ENCODE measurements at places on chromosomes 1 and 21.

DNA sequence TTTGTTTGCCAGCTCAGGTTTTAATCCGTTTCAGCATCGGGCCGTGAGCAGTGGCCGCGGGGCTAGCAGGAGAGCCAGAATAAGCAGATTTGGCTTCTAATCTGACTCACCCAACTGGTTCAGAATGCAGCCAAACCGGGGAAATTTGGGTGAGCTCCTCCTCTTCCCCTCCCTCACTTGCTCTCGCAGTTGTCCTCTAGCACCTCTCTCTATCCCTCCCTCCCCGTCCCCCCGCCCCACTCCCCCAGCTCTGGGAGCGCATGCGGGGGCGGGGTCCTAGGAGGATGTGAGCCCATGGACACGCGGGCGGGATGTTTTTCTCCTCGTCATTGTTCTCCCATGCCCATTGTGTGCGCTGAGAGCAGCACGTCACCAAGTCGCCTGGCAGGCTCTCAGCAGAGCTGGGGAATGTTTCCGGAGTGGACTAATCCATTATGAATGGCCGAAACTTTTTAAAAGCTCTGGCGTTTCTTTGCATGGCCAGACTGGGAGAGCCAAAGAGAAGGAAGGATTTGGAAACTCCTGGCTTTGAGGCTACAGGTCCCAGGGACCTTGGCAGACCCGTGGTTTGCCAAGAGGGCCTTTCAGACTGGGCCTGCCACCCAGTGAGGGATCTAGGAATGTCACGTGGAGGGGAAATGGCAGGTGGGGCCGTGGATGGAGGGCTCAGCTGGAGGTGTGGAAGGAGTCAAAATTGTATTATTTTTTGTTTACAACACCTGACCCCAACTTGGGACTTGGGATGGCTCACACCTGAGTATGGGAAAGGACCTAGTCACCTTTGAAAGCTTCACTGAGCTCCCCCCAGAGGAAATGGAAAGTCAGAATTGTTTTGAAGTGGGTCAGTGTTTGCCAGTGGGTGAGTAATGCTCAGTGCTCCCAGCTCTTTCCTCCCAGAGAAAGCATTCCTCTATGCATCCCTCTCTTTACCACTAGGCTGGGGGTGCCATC, 39.2 kb downstream of the CDK18 start:
- DNase-seq = no peak

- no peak for DNase-seq
Observed at GRCh38 chr1:47208374-47208850, 18.6 kb upstream of the PDZK1IP1 start.

- DNase-seq = no peak
Observed at GRCh38 chr1:100609849-100610248, 71.9 kb downstream of the GPR88 start.

DNA sequence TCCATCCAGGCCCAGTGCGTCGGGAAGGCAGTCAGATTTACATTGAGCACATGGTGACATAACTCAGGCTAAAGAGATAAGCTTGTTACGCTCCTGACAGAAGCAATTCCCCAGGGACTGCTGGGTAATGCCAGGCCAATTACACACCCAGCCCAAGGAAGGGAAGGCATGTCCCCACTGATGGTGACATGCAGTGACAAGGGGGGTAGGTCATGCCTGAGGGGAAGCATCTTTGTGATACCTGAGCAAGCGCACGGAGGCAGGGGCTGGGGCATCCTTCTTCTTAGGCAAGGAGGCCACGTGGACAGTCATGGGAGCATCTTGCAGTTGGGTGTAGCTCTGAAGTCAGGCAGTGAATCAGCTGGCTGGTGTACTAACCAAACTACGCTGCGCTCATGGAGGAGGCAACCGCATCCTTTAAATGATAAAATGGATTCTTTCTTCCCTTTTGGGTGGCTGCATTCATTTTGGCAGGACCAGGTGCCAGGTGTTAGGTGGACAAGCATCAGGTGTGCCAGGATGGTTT, 39.6 kb upstream of the GRIK3 start:
- no peak for DNase-seq

- peak; percentile 43 for DNase-seq
Observed at GRCh38 chr1:15848929-15849774, 1.6 kb downstream of the SPEN start.

All from AML-193 (cell line).